Cortex of kidney (tissue), 1 donor: ENCODE measurements at places on chromosomes 3 and 15.

- DNase-seq: no peak
Measured at GRCh38 chr3:194488055-194488742, 1.4 kb upstream of the ATP13A3 start.

DNA sequence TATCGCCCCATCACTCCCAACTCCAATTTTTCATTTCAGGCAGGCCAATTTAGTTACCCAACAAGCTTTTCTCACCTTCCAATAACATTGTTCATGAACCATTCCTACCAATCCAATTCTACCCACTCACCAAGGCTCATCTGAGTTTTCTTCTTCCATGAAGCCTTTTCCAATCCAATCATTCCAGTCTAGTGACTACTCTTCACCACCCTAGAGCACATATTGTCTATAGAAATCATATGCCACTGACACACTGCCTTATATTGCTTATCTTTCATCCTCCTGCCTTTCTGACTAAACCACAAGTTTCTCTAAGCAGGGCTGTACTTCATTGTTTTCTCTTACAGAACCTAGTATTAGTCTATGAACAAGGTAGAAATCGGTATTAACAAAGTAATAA, 11.4 kb downstream of the CCDC14 start:
- no peak for DNase-seq

GRCh38 chr15:46411900-46412299, 777.1 kb downstream of the SQOR start:
- DNase-seq: no peak

GRCh38 chr3:159627229-159627628, 361.4 kb upstream of the IL12A start:
- DNase-seq: no peak

DNA sequence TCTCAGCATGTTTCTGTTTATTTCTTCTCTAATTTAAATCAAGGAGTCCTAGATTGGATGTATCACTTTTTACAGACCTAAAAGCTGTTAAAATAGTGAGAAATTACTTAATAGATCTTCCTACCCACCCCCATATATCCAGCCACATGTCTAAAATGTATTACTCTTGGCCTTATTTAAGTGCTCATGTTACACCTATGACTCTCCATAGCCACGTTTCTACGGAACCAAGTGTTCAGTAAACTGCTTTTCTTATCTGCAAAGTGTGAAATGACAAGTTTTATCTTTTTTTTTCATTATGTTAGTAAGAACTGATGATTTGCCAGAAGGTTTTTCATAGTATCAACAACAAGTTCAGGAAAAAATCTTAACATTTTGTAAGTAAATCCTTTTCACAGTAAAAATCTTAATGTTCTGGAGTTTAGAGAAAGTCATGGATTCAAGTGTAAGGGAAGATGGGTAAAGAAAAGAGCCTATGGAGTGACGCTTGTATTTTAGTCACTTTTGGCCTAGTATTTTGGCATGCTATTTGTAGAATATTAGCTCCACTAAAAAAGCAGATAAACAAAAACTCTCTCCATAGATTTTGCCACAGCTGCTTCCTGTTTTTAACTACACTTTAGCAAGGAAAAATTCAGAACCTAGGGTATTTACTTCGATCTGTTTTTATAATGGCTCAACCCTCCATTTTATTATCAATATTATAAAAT, 41.2 kb upstream of the IGSF10 start:
- no peak for DNase-seq

- no peak for DNase-seq
Measured at GRCh38 chr3:105876780-105877327, 8.0 kb upstream of the CBLB start.

DNA sequence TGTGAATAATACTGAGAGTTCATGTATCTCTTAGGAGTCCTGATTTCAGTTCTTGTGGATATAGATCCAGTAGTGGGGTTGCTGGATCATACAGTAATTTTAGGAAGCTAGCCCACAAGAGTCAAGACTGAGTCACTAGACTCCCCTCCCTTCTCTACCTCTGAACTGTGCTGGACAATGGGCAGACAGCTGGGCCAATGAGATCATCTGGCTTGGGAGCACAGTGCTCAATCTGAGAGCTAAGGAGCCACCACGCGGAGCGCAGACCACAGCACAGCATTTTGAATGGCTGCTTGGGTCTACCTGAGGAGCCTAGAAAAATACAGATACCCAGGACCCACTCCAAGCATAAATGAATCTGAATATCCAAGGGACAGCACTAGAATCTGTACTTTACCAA, 32.5 kb downstream of the WNT5A start:
- DNase-seq: no peak

GRCh38 chr15:90868261-90868689, at the start of gene FURIN:
Gene FURIN, plus strand, starts transcription at chr15:90868588. Its CDS starts 7,153 bp downstream, at chr15:90875741.
- DNase-seq: no peak

- DNase-seq: no peak
Measured at GRCh38 chr3:36803091-36803791, 38.9 kb upstream of the DCLK3 start.

DNA sequence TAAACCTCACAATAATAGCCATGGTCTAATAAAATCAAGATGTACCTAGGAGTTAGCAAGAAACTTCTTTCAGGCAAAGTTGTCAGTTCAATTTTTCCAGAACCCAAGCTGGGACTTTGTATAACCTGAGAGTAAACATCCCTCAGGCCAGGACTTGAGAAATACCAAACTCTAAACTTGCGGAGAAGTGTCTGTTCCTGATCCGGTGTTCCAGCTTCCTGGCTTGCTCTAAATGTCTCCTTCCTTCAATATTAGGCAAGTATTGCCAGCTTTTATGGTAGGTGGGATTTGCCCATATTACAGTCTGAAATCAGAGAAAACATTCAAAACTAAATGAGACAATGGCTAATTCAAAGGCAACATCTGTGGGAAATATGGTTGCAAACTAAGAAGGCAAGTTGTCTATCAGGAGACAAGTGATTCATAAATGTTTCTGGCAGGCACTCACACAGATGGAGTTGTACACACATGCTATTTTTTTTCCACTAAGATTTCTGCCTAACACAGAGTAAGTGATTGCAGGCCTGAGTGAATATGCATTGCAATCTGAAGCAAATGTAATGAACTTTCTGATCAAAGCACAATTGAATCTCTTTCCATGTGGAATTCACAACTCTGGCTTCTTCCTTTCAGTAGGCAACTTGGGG, 88.3 kb upstream of the COL8A1 start:
- no peak for DNase-seq

DNA sequence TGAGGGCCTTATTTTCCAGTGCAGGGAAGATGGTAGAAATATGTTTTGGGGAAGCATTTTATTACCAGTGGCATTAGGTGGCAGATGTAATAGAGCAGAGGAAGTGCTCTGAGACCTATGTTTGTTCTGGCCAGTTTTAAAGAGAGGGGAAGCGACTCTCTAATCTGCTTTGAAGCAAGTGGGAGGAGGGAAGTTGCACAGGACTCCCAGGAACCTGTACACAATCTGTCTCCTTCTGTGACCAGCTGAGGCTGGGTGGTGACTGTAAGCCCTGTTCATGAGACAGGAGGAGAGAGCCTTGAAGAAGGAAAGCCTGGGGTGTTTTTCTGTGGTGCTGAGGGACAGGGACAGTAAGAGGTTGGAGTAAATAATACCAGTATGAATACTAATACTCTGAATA, 60.5 kb downstream of the LPP start:
- DNase-seq: no peak

- DNase-seq: no peak
Measured at GRCh38 chr15:47394286-47394809, 323.0 kb upstream of the SEMA6D start.

- DNase-seq: no peak
Measured at GRCh38 chr3:177703788-177704187, 506.5 kb upstream of the TBL1XR1 start.

DNA sequence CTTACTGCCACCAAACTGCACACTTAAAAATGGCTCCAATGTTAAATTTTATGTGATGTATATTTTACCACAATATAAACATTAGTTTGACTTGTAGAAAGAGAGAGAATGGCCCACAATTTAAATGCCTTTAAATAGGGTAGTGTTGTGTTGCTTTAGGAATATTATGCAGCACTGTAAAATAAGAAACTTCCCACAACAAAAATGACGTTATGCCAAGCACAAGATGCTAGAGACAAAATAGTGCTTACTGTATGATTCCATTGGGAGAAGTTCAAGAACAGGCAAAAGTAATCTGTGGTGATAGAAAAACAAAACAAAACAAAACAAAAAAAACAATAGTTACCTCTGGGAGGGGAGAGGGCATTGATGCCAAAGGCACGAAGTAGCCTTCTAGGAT, 91.3 kb downstream of the MEGF11 start:
- no peak for DNase-seq

DNA sequence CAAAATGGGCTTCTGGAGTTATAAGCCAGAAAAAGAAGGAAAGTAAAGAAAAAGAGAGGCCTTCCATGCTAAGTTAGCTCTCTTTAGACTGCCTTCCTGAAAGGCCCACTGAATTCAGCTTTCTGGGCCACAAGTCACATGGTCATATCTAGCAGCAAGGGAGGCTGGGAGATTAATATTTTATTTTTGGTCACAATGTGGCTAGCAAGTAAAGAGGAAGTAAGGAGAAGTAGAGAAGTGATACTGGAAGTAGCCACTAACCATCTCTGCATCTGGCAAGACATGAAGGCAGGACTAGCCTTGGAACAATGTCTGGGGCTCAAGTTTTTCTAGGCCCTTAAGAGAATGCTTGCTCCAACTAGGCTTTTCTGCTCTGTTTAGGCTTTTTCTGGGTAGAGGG, 81.8 kb upstream of the UBE2E1 start:
- DNase-seq: no peak

GRCh38 chr3:72657666-72658065, 190.6 kb downstream of the SHQ1 start:
- DNase-seq: no peak

DNA sequence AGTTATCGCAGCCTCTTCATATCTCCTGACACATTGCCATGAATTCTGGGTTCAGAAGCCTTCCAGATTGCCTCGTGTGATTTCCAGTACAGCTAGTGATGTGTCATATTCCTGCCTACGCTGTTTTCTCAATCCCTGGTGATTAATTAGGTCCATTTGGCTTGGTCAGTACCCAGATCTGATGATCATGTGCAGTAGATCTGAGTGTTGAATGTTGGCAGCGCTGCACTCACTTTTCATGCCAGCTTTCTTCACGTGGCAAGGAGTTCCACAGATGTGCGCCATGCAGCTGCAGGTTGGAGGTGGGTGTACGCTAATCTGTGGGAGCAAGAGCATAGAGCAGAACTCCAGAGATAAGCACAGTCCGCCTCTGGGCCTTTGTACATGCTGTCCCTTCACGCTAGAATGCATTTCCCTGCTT, 86.9 kb upstream of the COL6A5 start:
- no peak for DNase-seq

GRCh38 chr15:81296673-81297072, 27.3 kb downstream of the STARD5 start:
- DNase-seq: no peak
